Stimulated activated naive CD4-positive, alpha-beta T cell treated with Interleukin-2 at 50 U/mL for 16 hours (primary cell): ENCODE measurements at places on chromosomes 1 and 21.

GRCh38 chr1:173628888-173629287 lies 6.2 kb upstream of the TEX50 start:
- DNase-seq, result no peak

DNA sequence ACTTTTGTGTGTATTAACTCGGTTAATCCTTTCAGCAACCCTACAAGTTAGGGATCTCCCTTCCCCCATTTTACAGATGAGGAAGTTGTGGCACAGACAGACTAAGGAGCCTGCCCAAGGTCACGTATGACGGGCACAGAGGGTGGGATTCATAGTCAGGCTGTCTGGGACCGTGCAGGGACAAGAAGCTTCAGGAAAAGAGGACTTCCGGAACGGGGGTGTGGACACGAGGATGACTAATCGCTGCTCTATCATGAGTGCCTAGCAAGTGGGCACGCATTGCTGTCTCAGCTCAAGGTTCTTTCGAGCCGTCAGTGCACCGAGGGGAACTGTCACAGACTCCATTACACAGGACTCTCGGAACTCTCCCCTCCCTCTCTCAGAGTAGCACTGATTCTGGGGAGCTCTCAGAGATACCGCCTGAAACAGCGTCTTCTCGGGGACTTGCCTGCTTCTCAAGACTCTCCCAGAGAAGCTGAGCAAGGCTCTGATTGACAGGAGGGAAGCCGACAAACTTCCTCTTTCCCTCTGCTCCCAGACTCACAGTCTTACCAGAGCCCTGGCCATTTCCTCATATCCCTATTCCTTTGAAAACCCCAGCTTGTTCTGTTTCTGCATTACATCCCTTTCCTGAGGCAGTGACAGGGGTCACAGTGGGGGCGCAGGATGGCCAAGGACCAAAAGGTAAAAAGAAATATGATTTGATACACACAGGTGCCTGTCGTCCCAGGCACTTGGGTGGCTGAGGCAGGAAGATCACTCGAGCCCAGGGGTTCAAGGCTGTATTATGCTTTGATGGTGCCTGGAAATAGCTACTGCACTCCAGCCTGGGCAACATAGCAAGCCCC lies 14.4 kb downstream of the FHAD1 start:
- DNase-seq, result no peak

GRCh38 chr1:9066945-9067807 lies 2.3 kb downstream of the SLC2A5 start:
- DNase-seq, result no peak

DNA sequence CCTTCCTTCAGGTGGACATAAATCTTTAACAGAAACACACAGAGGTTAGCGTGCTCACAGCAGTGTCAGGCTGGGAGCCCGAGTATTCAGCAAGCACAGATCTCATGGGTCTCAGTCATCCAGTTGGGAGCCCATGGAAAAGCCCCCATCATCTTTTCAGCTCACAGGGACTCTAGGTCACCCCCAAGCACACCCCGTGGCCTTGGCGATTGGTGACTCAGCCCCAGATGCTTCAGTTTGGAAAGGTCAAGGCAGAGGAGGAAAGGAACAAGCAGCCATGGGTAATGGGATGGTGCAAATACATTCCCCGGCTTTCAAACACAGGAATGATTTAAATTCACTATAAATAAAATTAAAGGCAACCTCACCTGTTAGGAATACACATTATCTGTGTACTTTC lies 88.9 kb downstream of the PGBD5 start:
- DNase-seq, result no peak

DNA sequence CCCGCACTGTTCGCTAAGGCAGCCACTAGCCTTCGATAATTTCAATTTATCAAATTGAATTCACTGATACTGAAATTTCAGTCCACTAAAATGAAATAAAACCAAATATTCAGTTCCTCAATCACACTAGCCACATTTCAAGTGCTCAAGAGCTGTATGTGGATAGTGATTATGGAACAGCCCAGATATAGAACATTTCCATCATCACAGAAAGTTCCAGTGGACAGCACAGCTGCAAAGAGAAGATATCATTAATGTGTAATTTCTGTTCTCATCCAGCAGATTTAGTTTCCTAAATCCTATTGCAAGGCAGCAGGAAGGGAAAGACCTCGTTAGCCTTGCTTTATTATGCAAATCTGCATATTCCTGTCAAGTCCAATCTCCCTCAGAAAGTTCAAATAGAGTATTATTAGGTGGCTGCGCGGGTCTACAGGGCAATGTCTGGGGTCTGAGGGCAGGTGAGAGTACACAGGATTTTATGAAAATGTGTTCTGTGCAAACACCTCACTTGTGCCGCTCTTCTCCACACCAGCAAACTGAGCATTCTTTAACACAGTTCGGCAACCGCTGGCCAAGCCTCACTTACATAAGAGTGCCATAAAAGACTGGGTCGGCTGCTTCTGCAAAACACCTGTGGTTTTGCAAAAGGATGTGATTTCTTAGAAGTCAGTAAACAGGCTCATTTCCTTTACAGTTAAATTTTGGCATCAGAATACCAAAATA lies 22.4 kb downstream of the CAPZB start:
- no peak for DNase-seq

GRCh38 chr1:186113461-186113860 lies 261.6 kb downstream of the TPR start:
- DNase-seq, result no peak
